ENCODE measurements at places on chromosomes 2 and 18.

GRCh38 chr2:221372159-221372884 lies 199.8 kb downstream of the EPHA4 start:
- DNase-seq = no peak

- no peak for DNase-seq
These were observed 29.8 kb downstream of the MGAT5 start for GRCh38 chr2:134283661-134284060.

GRCh38 chr18:22731398-22731797 lies 201.7 kb upstream of the RBBP8 start:
- DNase-seq = no peak

DNA sequence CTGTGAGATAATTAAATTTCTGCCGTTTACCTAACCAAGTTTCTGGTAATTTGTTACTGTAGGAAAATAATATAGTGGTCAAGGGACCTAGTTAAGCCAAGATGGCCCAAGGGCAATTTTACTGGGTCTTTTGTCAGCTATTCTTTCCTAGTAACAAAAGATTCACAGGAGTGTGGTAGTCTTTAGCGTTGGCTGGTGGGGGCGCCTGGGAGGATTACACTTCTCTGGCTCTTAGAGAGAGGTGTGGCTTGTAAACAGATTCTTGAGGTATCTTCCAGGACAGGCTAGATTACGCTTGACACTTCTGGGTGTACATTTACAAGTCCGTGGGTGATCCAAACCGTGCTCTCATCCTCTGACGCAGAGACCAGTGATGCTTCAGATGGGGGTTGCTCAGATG lies 3.3 kb upstream of the ACOXL start:
- DNase-seq = no peak

DNA sequence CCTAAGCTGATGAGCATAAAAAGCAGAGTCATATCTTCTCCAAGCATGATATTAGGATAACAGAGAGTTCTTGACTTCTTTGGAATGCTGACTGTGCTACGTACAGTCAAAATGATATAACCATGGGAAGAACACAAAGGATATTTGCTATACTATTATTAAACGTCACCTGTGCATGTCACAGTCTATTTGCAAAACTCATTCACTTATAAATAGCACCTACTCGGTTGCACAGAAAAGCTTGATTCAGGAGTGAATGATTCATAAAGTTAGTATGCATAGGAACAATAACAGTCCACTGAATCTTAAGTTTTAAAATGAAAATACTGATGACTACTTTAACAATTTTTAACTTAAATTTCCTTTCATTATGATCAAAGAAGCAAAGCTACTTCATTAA lies 83.3 kb downstream of the SP3 start:
- DNase-seq = no peak

DNA sequence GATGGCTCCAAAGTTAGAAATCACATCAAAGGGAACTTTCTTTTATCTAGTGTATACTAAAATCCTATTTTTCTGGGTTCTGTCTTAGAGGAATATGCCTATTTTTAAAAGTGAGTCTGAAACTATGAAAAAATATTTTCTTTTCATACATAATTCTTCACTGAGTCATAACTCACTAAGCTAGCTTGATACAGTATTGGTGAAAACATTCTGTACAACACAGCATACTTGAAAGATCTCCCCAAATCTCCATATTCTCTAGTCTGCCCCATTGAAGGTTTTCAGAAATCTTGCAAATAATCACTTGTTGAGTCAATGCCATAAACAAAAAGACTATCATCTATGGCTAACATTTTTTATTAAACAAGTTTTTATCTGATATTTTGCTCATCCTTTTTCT lies 44.5 kb downstream of the COL3A1 start:
- DNase-seq = no peak

Measured in LNCaP clone FGC (cell line).